ENCODE measurements at places on chromosomes 5 and 9.

- DNase-seq, result no peak
Observed at GRCh38 chr5:75710637-75711036, 6.6 kb downstream of the POC5 start.

GRCh38 chr5:131270809-131271208, 7.0 kb downstream of the CDC42SE2 start:
- DNase-seq, result no peak

GRCh38 chr9:127407492-127407843, 10.5 kb downstream of the SLC2A8 start:
- DNase-seq, result no peak

GRCh38 chr9:104786293-104786692, 22.4 kb downstream of the NIPSNAP3B start:
- no peak for DNase-seq

DNA sequence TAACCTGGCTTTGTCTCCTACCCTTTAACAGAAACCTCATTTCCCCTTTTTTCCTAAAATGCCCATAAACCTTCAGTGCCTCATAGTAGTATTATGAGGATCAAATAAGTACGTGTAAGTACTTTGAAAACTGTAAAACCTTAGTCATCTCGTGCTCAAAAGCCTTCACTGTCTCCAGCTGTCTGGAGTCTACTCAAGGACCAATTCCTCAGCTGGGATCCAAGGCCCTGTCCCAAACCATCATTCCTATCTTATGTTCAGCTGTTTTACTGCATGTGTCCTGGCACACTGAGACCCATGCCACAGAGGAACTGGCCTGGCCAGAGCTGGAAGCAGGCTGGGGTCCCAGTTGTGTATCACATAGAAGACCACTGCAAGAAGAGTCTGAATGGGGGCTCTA, 15.9 kb downstream of the ADAMTSL1 start:
- DNase-seq, result no peak

GRCh38 chr9:109205526-109205925, 38.5 kb upstream of the FRRS1L start:
- DNase-seq, result no peak

DNA sequence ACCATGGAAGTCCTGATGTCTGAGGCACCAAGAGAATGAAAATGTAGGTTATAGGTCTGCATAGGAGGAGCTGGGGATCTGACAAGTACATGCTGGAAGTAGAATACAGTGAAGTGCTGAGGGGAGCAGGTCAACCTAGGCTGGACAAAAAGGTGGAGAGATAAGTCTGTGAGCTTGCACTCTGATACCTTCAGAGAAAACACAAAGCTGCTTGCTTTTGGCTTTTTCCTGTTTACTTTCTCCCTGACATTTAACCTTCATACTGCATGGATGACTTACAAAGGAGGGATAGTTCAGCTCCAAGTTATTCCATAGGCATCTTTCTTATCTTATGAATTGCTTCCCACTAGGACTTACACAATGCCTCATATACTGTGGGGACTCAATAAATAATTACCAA, 256.7 kb upstream of the NREP start:
- DNase-seq, result no peak

GRCh38 chr5:9927106-9927505, 297.0 kb upstream of the TAS2R1 start:
- DNase-seq, result no peak

- DNase-seq, result no peak
Observed at GRCh38 chr9:107593224-107593870, 103.8 kb upstream of the KLF4 start.

DNA sequence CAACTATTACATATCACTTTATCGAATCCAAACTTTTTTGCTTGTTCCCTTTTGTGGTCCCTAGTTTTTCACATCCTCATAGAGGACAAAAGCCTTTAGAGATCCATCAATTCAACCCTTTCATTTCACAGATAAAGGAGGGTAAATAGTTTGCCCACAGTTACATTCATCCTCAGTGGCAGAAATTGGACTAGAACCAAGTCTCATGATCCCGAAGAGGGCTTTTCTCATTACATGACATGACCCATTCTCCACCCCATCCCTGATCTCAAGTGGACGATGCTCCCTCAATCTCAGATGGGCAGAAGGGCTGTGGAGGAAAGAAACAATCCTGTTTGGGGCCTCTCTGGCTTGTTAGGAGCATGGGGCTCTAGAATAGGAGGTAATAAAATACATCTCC, 23.1 kb downstream of the TICAM2 start:
- no peak for DNase-seq

DNA sequence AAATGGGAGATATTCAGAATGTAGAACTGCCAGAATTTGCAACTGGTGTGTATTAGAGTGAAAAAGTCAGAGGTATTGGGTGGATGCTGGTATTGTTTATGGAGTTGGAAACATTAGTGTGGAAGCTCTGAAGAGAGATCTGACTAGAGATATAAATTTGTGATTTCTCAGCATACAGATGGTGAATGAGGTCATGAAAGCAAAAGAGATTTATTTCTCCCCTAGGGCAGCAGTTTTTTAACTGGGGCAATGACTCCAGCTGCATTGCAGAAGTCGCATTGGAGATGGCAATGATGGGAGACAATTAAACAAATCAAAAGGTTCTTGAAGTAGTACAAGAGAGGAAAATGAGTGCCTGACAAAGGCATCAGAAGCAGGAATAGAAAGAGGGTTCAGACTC, 64.9 kb downstream of the CETN3 start:
- no peak for DNase-seq

DNA sequence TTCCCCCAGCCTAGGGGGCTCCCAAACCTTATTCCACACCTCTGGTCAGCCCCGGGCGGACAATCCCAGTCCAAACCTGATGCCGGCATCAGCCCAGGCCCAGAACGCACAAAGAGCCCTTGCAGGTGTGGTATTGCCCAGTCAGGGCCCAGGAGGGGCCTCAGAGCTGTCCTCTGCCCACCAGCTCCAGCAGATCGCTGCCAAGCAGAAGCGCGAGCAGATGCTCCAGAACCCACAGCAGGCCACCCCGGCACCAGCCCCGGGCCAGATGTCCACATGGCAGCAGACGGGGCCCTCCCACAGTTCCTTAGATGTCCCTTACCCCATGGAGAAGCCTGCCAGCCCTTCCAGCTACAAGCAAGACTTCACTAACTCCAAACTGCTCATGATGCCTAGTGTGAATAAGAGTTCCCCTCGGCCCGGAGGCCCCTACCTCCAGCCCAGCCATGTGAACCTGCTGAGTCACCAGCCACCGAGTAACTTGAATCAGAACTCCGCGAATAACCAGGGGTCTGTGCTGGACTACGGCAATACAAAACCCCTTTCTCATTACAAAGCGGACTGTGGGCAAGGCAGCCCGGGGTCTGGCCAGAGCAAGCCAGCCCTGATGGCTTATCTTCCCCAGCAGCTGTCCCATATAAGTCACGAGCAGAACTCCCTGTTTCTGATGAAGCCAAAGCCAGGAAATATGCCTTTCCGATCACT, 27.6 kb upstream of the LTC4S start:
- no peak for DNase-seq

GRCh38 chr5:67272453-67273130, 76.0 kb upstream of the CD180 start:
- no peak for DNase-seq

DNA sequence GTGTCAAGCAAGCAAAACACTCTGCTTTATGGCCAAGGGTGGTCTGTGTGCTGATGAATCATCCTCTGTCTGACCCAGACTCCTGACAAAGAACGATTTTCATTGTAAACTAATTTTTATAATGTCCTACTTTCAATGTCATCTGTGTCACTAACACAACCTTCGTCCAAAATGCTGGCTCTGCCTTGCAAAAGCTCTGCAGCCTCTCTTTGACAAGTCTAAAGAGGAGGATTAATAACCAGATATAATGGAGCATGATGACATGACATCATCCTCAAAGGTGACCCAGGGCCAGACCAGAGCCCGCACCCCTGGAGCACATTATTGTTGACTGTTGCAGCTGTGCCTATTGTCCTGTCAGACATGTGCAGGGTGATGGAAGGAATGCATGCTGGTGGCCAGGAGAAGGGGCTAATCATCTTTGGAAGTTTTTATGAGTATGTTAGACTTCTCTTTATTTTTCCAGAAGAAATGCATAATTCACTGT, 589.4 kb downstream of the NR2F1-AS1 start:
- no peak for DNase-seq

GRCh38 chr5:164296603-164297080, 791.2 kb downstream of the MAT2B start:
- no peak for DNase-seq

DNA sequence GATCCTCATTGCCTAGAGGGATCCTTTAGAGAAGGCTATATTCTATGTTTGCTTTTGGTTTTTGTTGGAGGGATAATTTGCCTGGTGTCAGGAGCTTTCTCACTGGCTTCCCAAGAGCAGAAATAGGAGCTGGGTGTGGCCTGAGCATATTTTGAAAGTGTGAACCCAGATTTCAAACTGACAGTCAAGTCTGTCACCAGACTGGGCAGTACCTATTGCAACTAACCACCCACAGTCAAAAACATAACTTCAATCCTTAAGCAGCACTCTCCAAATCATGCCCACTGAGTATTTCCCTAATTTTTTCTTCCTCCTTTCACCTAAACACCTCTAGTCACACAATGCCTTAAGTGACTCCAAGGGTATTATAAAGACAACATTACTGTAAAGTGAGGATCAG, 278.4 kb downstream of the EBF1 start:
- no peak for DNase-seq

DNA sequence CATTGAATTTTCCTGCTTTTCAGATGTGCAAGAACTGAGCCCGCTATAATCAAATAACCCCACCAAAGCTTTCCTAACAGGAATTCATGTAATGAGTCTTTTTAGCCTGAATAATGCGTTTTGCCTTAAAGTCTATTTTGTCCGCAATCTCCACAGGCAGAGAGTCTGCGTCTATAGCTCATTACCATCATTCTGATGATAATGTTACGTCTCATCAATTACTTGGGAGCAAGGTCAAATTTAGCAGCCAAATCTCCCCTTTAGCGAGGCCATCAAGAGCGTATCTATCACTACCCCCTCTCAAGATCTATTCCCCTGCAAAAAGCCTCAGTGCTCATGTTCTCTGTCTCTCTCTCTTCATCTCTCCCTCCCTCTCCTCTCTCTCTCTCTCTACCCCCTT, 416.1 kb downstream of the ZSWIM6 start:
- no peak for DNase-seq

- DNase-seq, result no peak
Observed at GRCh38 chr5:36696059-36696673, 89.8 kb downstream of the SLC1A3 start.

DNA sequence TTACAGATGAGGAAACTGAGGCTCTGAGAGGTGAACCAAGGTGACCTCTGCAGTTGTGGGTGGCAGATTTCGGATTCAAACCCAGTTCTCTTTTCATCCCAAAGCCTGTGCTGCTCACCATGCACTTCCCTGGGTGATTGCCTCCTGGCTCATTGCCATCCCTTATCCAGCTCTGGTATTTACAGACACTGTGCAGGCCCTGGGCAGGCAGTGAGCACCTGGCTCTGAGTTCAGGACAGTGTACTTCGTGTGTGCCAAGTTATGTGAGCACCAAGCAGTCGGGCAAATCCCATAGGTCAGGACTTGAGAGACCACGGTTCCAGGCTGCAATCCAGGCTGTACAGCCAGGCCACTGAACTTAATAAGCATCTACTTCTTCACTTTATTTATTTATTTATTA, 1.4 kb downstream of the LRSAM1 start:
- no peak for DNase-seq

DNA sequence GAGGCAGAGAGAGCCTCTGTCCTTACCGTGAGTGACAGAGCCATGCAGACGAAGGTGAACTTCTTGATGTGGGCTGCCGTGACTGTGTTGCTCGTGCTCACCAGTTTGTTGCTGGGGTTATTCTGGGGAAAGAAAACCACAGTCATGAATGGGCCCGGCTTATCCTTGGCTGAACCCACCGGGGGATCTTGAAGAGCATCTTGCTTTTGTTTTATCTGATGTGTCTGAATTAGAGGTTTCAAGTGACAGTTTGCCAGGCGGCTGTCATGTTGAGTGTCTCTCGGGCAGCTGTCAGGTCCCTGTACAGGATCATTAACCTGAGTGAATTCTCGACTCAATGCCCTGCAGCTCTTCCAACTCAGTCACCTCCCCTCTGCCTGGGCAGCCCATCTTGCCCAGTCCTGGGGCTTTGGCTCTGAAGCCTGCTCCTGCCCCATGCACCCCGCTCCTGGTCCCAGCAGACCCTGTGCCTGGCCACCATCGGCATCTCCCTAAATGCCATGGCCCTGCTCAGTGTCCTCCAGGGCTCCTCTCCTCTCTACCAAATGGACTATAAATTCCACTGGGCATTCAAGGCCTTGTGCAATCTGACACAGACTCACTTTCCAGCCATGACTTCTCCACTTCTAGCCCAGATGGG, 77.4 kb downstream of the OTULIN start:
- DNase-seq, result no peak

DNA sequence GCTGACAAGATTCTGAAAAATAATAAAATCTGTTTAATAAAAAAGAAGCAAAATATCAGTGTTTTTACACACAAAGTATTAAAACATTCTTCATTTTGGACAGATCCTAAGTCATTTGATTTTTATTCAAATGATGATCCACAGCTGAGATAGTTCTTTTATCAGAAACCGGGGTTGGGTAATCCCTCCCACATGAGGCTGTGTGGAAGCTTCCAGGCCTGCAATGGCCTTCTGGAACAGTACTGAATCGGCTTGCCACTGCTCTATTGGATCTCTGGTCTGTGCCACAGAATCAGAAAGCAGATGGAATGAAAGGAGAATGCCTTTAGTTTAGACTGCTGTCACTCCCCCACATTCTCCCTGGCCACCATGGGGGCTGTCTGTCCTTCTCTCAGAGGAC, 6.1 kb upstream of the C5orf58 start:
- no peak for DNase-seq

DNA sequence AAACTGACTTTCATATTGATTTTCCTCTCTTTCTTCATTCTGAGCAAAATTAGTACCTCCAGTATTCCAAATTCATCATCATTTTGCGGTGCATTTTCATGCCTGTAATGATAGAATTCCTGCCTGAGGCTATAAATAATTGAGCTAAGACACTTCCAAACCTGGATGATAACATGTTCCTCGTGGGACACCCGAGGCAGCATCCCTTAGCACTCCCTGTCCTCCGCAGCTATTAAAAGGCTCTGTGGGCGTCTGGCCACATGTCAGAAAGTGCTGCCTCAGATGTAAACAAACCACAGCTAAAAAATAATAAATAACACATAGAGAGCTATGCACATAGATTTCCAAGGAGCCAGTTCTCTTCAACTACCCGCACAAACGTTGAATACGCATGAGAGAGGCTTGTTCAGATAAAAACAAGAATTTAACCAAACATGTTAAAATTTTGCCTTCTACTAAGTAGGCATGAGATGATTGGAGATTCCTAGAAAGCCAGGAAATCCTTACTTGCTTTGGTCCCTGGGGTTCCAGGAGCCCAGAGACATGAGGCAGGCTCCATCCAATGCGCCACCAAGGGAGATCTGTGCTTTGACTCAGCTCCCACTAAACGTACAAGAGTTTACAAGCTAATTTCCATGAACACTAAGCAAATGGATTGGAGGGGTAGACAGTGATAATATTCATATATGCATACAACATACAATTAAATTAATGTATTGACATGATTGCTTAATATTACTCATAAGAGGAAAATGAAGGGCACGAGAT, 82.7 kb downstream of the SHC3 start:
- DNase-seq, result no peak
